ENCODE measurements at places on chromosomes 4 and X.
A peak's percentile ranks its signal among the peaks of the same experiment; 100 is the strongest.

DNA sequence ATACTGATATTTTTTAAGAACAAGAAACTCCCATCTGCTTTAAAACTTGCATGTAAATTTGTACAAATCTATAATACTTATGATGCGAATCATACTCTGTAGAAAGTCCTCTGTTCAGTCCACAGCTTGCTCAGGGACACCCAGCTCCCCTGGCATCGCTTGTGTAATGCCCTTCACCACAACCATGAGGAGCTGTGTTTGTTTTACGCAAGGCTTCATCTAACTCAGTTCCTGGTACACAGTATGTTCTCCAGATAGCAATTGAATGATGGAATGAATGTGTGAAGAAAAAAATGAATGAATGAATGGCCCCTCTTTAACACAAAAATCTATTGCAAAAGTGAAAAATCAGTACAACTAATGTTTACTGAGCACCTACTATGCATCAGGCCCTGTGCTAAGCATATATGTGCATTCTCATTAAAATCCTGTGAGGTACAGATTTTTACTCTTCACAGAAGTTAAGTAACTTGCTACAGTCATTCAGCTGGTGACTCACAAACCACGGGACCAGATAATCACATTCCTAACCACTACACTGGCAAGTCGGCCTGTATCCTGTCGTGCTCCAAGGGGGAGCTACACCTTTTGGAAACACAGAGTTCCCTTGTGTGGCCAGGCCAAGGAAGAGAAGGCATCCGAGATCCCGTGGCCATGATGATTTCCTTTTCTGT lies 58.7 kb upstream of the KDR start:
- peak overlapping the region; percentile 59 for H3K27ac ChIP-seq
- H3K4me3 ChIP-seq: no peak overlapping the region

DNA sequence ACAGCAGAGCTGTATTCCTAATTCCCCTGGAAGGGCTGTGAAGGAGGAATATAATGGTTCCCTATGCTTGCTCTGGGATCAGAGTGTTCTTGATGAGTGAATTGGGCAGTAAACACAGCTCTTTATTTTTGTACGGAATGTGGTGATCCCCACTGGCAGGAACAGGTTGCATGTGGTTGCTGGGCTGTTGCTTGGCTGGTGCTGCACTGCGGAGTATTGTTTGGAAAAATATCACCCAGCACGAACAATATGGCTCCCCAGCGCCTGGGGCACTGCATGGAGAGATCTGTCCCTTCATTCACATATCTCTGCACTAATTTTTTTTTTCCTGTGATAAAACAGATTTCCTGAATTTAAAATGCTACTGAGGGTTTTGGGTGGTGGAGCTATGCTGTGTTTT lies 119.7 kb downstream of the MGST2 start:
- H3K4me1 ChIP-seq: no peaks in the 10 kb centered on the region
- H3K4me3 ChIP-seq: no peak overlapping the region
- H3K27me3 ChIP-seq: no peaks in the 10 kb centered on the region
- no peaks in the 10 kb centered on the region for H3K36me3 ChIP-seq
- DNase-seq: no peak

DNA sequence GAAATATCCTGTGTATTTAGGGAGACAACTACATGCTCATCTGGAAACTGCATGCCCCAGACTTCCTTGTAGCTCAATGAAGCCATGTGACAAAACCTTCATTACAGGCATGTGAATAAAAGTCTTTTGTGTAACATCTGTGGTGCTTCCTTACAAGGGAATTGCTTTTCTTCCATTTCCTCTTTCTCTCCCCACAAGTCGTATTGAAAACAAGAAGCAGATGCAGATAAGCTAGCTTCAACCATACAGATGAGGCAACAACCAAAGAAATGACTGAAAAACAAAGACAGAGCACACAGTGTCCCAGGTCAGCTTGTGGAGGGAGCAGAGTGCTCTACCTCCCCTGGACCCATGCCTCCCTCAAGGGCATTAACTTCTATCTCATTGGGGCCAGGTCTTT lies 115.8 kb upstream of the INPP4B start:
- no peaks in the 10 kb centered on the region for H3K4me1 ChIP-seq
- H3K4me3 ChIP-seq: no peak overlapping the region

- H3K27me3 ChIP-seq: no peaks in the 10 kb centered on the region
- no peak overlapping the region for H3K27ac ChIP-seq
- H3K36me3 ChIP-seq: no peaks in the 10 kb centered on the region
- DNase-seq: no peak
Measured at GRCh38 chrX:112643721-112644120, 36.0 kb downstream of the LHFPL1 start.

DNA sequence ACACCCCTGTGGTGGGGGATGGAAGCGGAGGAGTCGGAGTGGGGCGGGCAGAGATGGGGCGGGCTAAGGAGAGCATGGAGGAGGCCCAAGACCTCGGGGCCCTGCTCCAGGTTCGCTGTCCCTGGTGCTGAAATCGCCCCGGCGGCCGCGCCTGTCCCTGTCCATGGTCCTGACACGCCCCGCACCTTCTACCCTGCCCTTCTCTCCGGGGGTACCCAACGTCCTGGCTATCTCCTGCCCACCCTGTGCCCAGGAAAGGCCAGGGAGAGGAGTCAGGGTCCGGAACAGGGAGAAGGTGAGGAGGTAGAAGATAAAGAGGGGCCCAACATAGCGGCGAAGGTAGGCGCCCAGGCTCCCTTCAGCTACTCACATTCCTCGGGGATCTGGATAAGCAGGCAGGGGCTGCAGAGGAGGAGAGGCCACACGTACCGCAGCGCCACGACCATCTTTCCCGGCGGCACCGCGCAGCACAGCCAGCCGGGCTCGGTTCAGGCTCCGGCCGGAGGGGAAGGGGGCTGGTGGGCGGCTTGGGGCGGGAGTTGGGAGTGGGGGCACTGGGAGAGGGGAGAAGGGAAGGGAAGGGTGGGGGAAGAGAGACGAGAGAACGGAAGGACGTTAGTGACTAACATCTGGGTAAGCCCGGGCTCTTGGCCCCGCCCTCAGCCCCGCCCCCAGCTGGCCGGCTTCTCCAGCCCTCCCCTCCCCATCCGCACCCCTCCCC lies 10.4 kb downstream of the L1CAM start:
- no peak for DNase-seq
- no peaks in the 10 kb centered on the region for H3K4me1 ChIP-seq
- H3K27me3 ChIP-seq: peaks cover 38% of the 10 kb centered on the region

GRCh38 chrX:27619459-27619858 lies 29.3 kb downstream of the DCAF8L2 start:
- no peak overlapping the region for H3K4me3 ChIP-seq
- no peaks in the 10 kb centered on the region for H3K36me3 ChIP-seq
- H3K27ac ChIP-seq: no peak overlapping the region
- no peaks in the 10 kb centered on the region for H3K27me3 ChIP-seq
- no peaks in the 10 kb centered on the region for H3K4me1 ChIP-seq

- no peaks in the 10 kb centered on the region for H3K4me1 ChIP-seq
- H3K27ac ChIP-seq: no peak overlapping the region
- H3K27me3 ChIP-seq: no peaks in the 10 kb centered on the region
- no peak overlapping the region for H3K4me3 ChIP-seq
Measured at GRCh38 chrX:138931212-138931611, 219.7 kb upstream of the FGF13 start.

GRCh38 chrX:39616098-39616729 lies 481.5 kb downstream of the BCOR start:
- H3K27ac ChIP-seq: no peak overlapping the region
- no peak overlapping the region for H3K4me3 ChIP-seq
- no peaks in the 10 kb centered on the region for H3K27me3 ChIP-seq
- H3K4me1 ChIP-seq: peaks cover 16% of the 10 kb centered on the region

DNA sequence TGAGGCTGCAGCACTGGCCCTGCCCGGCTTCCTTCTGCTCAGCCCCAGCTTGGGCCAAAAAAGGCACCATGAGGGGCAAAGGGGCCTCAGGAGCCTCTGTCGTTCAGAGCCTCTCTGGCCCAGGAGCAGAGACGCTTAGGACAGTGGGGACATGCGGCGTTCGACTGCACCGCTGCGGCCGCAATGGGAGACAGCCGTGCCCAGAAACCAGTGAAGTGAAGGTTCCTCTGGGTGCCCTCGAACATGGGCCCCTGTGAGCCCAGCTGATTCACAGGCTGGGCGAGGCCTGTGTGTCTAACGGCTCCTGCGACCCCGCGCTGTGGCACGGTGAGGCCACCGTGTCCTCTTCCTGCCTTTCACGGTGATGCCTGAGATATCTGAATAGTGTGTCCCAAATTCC lies 235.0 kb downstream of the AFAP1 start:
- no peak overlapping the region for H3K27ac ChIP-seq
- no peaks in the 10 kb centered on the region for H3K36me3 ChIP-seq
- H3K4me3 ChIP-seq: no peak overlapping the region
- peaks cover 10% of the 10 kb centered on the region for H3K27me3 ChIP-seq
- peaks cover 4% of the 10 kb centered on the region for H3K4me1 ChIP-seq

DNA sequence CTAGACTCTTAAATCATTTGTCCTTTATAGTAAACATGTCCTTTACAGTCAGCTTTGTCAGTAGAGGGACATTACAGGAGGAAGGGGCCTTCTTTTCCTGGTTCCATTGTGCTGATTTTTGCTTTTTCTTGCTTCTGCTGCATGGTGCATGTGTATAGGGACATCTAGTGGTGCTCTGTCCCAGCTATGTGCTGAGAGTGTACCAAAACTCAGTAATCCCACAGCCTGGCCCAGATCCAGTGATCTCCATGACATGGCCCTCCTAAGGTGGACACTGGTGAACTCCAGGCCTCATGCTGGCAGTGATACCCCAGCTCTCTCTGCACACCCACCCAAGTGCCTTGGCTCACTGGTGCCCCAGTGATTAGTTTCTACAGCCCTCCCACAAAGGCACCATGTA lies 45.2 kb downstream of the MAGEB17 start:
- H3K4me3 ChIP-seq: no peak overlapping the region
- H3K36me3 ChIP-seq: no peaks in the 10 kb centered on the region
- no peaks in the 10 kb centered on the region for H3K4me1 ChIP-seq
- no peak overlapping the region for H3K27ac ChIP-seq

GRCh38 chrX:149937871-149938426 lies 342 bp downstream of the EOLA2 start:
- H3K27me3 ChIP-seq: no peaks in the 10 kb centered on the region
- H3K4me3 ChIP-seq: peak overlapping the region; percentile 62
- H3K4me1 ChIP-seq: peaks cover 6% of the 10 kb centered on the region
- DNase-seq: peak; percentile 77
- peak overlapping the region; percentile 85 for H3K27ac ChIP-seq

DNA sequence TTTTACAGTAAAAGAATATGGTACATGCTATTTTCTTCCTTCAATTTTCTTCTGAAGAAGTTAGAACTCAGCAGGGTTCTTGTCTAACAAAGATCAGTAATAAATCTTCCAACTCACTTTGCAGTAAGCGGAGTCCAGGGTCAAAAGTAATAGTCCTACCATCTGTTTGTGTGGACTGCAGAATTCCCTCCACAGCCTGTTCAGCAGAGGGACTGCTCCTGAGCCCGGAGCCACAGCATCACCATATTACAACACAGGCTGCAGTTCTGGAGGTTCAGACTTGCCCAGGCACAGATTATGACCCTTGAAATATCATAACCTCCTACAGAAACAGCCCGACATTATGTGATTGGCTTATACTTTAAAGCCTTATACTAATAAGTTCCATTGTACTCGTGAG lies 10.3 kb downstream of the FHDC1 start:
- peaks cover 23% of the 10 kb centered on the region for H3K4me1 ChIP-seq
- H3K27ac ChIP-seq: no peak overlapping the region
- H3K27me3 ChIP-seq: no peaks in the 10 kb centered on the region
- DNase-seq: no peak
- H3K36me3 ChIP-seq: peaks cover 4% of the 10 kb centered on the region

GRCh38 chr4:182968917-182969650 lies 51.9 kb upstream of the DCTD start:
- H3K4me3 ChIP-seq: no peak overlapping the region
- H3K27ac ChIP-seq: no peak overlapping the region
- no peaks in the 10 kb centered on the region for H3K36me3 ChIP-seq
- peaks cover 5% of the 10 kb centered on the region for H3K4me1 ChIP-seq
- DNase-seq: no peak

DNA sequence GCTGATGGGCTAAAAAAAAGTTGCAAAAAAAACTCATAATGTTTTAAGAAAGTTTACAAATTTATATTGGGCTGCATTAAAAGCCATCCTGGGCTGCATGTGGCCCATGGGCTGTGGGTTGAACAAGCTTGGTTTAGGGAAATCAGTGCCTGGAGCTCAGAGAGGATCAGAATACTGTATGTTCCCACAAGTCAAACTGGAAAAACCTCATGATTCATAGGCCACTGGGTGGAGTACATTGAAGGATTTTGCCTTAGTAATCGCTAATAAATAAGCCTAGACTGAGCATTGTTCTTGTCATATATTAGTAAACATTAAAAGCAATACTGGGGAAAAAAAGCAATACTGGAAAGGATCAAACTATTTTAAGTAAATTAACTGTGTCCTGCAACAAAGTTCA lies 246.3 kb upstream of the TAPT1 start:
- DNase-seq: no peak
- H3K4me1 ChIP-seq: no peaks in the 10 kb centered on the region
- H3K36me3 ChIP-seq: no peaks in the 10 kb centered on the region
- H3K4me3 ChIP-seq: no peak overlapping the region
- H3K27me3 ChIP-seq: no peaks in the 10 kb centered on the region

GRCh38 chrX:5681159-5681558 lies 547.5 kb downstream of the NLGN4X start:
- H3K36me3 ChIP-seq: no peaks in the 10 kb centered on the region
- no peak overlapping the region for H3K27ac ChIP-seq
- no peaks in the 10 kb centered on the region for H3K27me3 ChIP-seq
- no peak for DNase-seq
- H3K4me3 ChIP-seq: no peak overlapping the region

GRCh38 chr4:528835-529234 lies 29.8 kb downstream of the PIGG start:
- H3K36me3 ChIP-seq: peaks cover 89% of the 10 kb centered on the region
- DNase-seq: no peak
- no peak overlapping the region for H3K4me3 ChIP-seq
- no peaks in the 10 kb centered on the region for H3K27me3 ChIP-seq
- no peak overlapping the region for H3K27ac ChIP-seq
- no peaks in the 10 kb centered on the region for H3K4me1 ChIP-seq

DNA sequence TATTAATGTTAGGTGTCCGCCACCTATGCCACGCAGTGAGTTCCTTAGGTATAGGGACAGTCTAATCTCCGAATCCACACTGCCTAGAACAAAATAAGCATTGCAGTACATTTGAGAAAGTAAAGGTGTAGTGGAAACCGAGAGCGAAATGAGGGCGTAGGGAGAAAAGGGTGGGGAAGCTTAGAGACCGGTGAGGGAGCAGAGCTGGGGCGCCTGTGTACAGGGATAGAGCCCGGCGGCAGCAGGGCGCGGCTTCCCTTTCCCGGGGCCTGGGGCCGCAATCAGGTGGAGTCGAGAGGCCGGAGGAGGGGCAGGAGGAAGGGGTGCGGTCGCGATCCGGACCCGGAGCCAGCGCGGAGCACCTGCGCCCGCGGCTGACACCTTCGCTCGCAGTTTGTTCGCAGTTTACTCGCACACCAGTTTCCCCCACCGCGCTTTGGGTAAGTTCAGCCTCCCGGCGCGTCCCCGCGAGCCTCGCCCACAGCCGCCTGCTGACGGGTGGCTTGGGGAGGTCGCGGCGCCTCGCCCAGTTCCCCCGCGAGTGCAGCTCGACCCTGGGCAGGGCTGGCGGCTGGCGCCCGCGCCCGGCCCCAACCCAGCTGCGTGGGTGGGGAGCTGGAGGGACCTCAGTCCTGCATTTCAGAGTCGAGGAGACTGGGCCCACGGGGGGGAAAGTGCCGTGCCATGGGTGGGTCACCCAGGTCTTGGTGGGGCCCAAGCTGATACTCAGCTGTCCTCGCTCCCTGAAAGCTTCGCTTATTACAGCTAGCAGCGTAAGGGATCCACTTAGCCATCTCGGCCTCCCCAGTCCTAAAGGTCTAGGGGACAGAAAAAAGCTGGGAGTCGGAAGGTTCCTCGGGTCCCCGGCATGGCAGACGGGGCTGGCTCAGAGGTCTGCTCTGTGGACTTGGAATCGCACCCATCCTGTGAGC lies at the start of gene ANXA3:
Gene ANXA3, plus strand, starts transcription at position 351 of the 932 bp plus-strand sequence. CDS start 2,704 bp downstream, outside the sequence.
- peak within 1 kb of the TSS; percentile 59 for H3K4me3 ChIP-seq
- peak within 1 kb of the TSS; percentile 57 for H3K27ac ChIP-seq
- H3K36me3 ChIP-seq: no peaks in the 10 kb centered on the region

Data from suprapubic skin (tissue), 4 donors.